ENCODE measurements at places on chromosomes 6 and 20. TPM values are rescaled to one million over a fixed set of nuclear protein-coding genes. Genes with fewer than 3 reads are reported as not detected.

CYB5R4 gene
- 11.1 TPM for total RNA-seq

PROKR2 gene
- not detected for total RNA-seq

MLN gene
- total RNA-seq: not detected

EPHA7 gene
- 0.66 TPM for total RNA-seq

OR2J3 gene
- total RNA-seq: 0.15 TPM

PI3 gene
- not detected for total RNA-seq

RSPH4A gene
- total RNA-seq: 1.3 TPM

STMND1 gene
- 0.98 TPM for total RNA-seq

CEP43 gene
- 32.6 TPM for total RNA-seq

CPXM1 gene
- 45.4 TPM for total RNA-seq

ALDH8A1 gene
- total RNA-seq: 1.5 TPM

LY86 gene
- total RNA-seq: 3.3 TPM

SIRPD gene
- total RNA-seq: not detected

MAPK14 gene
- total RNA-seq: 72.8 TPM

TCP11 gene
- 0.66 TPM for total RNA-seq
